ENCODE measurements at places on chromosomes 3 and 15. TPM values are rescaled to one million over a fixed set of nuclear protein-coding genes. Genes with fewer than 3 reads are reported as not detected.

DNA sequence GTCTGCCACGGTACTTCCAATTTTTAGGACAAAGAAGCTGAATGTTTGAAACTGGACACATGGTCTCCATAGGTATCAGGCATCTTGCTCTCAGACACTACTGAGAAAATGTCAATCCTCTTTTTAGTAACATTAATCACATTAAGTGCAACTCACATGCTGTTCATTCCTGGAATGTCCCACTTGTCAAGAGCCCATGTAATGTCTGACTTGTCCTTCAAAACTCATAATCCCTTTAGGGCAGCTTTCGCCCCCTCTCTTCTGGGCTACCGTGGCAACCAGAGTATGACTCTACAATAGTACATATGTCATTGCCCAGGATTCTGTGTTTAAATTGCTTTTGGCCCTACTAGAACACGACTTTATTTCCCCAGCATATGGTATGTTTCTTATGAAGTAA is 12.3 kb downstream of the NUDT16 start:
- H3K4me1 ChIP-seq = no peaks in the 10 kb centered on the region
- no peaks in the 10 kb centered on the region for H3K27me3 ChIP-seq
- no peaks in the 10 kb centered on the region for H3K36me3 ChIP-seq
- DNase-seq = no peak

DNA sequence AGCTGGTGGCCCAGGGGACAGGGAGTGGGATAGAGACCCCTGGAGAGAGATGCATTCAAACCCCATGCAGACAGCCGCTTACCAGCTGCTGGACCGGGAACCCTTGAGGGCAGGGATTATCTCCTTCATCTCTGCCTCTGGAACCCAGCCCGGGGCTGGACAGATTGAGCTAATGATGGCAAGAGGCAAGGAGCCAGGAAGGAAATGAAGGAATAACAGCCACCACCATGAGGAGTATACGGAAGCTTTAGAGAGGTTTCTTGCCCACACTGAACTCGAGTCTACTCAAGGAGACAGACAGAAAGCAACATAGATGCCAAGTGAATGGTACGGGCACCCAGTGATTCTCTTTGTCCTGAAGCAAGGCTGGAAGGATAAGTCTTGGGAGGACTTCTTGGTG is 23.2 kb downstream of the HAPLN3 start:
- H3K4me3 ChIP-seq = no peak overlapping the region
- H3K27me3 ChIP-seq = no peaks in the 10 kb centered on the region
- no peak overlapping the region for H3K27ac ChIP-seq
- DNase-seq = no peak

DNA sequence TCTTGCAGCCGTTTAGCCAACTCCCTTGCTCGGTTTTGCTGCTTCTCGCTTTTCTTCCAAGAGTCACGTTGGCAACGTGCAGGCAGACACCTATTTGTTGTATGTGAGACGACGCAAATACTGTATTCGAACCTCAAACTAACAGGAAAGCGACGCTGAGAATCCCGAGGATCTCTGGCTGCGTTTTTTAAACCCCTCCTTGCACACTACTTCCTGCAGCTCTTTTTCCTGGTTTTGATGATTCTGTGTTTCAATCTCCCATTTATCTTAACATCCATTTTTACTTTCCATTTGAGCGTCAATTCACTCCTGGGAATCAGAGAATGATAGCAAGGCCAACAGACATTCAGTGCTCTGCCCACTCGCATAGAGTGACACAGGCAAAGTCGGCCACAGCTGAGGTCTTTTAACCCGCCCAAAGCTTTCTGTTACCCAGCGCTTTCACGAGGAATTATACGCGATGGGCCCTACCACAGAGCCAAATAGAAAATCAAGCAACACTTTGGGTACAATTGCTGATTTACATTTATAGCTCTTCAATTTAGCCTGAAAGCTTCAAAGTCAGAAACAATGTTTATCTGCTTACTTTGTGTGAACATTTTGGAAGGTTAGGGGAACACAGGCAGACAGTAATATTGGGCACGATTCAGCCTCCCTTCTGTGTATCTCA is 1.6 kb upstream of the ANXA2 start:
- peaks cover 11% of the 10 kb centered on the region for H3K4me1 ChIP-seq
- peak overlapping the region; percentile 5 for H3K4me3 ChIP-seq
- no peaks in the 10 kb centered on the region for H3K36me3 ChIP-seq

DNA sequence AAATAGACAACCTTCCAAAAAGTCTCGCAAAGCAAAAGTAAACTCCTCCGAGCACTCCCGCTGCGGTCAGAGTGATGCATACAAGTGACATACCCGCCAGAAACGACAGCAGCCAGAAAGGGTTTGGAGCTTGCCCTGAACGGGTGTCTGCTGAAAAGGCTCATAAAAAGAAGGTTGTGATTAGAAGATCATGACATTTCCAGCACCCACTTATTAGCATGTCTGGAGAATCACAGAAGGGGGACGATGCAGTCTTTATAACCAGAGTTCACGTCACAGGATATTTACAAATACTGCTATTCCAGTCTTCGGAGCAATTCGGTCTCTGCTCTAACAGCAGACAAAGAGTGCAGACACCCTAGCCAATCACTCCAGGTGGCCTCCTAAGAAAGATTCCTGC is 59.1 kb upstream of the FRMD4B start:
- no peak overlapping the region for H3K4me3 ChIP-seq
- no peaks in the 10 kb centered on the region for H3K36me3 ChIP-seq
- H3K4me1 ChIP-seq = no peaks in the 10 kb centered on the region
- DNase-seq = no peak

DNA sequence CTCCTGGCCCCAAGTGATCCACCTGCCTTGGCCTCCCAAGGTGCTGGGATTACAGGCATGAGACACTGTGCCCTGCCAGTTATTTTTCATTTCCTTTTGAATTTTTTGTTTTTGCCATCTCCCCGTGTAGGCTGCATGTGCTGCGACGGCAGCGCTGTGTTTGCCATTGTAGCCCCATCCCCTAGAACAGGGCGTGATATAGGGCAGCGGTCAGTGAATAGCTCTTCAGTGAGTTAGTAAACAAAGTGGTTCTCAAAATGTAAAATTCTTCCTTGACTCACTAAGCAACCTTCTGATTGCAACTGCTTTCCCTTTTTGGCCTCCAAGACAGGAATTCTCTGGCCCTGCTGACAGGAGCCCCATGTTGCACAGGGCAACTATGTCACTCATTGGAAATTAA is 138.1 kb upstream of the CTDSPL start:
- DNase-seq = no peak
- H3K27ac ChIP-seq = no peak overlapping the region
- no peaks in the 10 kb centered on the region for H3K4me1 ChIP-seq
- H3K36me3 ChIP-seq = no peaks in the 10 kb centered on the region
- H3K27me3 ChIP-seq = no peaks in the 10 kb centered on the region

DNA sequence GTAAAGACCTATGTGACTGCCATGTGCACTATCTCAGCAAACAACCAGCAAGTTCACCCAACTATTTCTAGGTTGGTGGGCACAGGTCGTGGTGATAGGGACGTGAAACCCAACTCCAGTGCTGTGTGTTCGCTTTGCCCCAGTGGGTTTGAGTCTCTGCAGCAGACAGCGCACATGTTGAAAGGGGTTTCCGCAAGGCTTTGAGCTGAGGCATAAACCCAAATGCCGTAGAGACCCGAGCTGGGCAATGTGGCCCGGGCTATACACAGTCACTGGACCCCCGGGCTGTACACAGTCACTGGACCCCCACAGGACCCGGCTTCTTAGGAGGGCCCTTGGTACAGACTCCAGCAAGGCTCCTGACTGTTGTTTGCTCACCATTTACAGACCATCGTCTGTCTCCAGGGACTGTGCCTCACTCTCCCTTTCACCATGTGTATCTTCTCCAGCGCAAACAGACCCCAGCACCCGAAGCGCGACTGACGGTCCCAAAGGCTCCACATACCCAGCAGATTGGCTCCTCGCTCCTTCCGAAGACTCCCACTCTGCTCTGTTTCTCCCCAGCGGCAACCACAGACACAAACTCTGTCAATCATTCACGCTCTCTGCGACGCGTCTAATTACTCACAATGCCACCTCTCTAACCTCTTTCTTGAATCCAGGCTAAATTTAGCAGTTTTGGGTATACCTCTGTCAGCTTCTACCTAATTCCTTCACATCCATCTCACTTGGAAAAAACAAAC is 31.2 kb downstream of the PCSK6 start:
- H3K27ac ChIP-seq = peak overlapping the region; percentile 58
- H3K27me3 ChIP-seq = no peaks in the 10 kb centered on the region
- no peak for DNase-seq
- H3K4me3 ChIP-seq = no peak overlapping the region

GRCh38 chr3:167380004-167380689 is at the start of gene ZBBX:
Gene ZBBX (minus strand): TSS chr3:167380297. CDS start chr3:167372901, 7,396 bp downstream.
- peak; percentile 84 for DNase-seq
- no peaks in the 10 kb centered on the region for H3K4me1 ChIP-seq
- no peak within 1 kb of the TSS for H3K27ac ChIP-seq
- H3K27me3 ChIP-seq = no peaks in the 10 kb centered on the region
- H3K4me3 ChIP-seq = peak within 1 kb of the TSS; percentile 59

DNA sequence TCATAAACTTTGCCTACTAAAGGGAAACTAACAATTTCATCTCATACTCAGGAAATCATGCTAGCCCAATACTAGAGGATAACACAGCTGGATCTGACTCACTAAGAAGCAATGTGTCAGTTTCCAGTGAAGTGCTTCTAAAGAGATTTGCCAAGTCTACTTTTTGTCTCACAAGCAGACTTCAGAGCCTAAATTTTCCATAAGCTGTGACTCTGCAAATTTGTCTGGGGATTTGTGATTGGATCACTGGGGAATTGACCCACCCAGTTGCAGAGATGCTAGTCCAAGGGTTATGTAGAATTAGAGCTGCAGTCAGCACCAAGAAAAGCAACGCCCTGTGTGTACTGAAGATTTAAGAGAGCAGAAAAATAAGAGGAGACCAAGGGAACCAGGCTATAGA is 647.1 kb downstream of the NTRK3 start:
- no peak overlapping the region for H3K27ac ChIP-seq
- H3K4me1 ChIP-seq = no peaks in the 10 kb centered on the region
- no peaks in the 10 kb centered on the region for H3K27me3 ChIP-seq
- no peak overlapping the region for H3K4me3 ChIP-seq
- no peak for DNase-seq

DNA sequence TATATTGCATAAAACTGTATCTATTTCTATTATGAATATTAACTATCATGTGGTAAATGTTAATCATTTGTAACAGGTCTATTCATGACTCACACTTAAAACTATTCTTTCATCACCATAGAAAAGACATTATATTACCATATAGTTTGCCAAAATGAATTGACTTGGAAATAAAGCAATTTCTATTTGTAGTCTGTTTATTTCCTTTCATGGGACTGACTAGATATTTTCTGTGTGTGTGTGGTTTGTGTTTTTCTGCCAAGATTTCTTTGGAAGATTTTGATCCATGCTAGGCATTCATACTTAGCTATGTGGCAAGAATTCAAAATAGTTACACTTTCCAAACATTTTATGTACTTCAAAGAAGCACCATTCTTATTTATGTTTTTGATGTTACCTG is 522.5 kb upstream of the AGTR1 start:
- H3K27ac ChIP-seq = no peak overlapping the region
- H3K4me3 ChIP-seq = no peak overlapping the region
- no peaks in the 10 kb centered on the region for H3K27me3 ChIP-seq
- no peaks in the 10 kb centered on the region for H3K36me3 ChIP-seq
- no peak for DNase-seq

DNA sequence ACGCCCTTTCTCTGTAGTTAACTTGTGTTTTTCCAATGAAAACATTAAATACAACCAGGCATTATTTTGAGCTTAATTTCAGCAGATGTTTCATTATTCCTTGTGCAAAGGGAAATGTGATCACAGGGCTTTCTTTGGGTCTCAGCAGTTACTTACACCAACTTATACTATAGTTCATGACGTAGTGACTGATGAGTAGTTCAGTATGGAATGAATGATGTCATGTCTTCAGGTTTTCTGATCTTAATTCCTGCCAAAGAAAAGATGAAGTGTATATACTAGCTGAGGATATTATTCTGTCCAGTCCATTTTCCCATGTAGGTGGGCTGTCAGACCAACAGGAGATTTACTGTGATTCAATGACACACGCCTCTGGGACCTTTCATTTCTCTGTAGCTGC is 61.3 kb downstream of the MYRIP start:
- H3K27ac ChIP-seq = no peak overlapping the region
- no peaks in the 10 kb centered on the region for H3K4me1 ChIP-seq
- H3K27me3 ChIP-seq = no peaks in the 10 kb centered on the region
- H3K36me3 ChIP-seq = no peaks in the 10 kb centered on the region
- no peak overlapping the region for H3K4me3 ChIP-seq
- DNase-seq = no peak

DNA sequence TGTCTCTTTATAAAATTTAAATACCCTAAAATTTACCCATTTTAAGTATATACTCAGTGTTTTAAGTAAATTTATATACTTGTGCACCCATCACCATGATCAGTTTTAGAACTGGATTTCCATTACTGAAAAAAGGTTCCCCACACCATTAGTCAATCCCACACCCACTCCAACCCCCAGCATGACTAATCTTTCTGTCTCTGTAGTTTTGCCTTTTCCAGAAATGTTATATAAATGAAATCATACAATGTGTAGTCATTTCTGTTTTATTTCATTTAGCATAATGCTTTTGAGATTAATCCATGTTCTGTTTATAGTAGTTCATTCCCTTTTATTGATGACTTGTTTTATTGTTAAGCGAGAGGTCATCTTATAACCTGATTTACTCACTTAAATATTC is 66.1 kb upstream of the LIMD1 start:
- no peak for DNase-seq
- no peaks in the 10 kb centered on the region for H3K27me3 ChIP-seq
- no peak overlapping the region for H3K27ac ChIP-seq
- H3K36me3 ChIP-seq = no peaks in the 10 kb centered on the region

- no peaks in the 10 kb centered on the region for H3K4me1 ChIP-seq
- no peak for DNase-seq
- no peak overlapping the region for H3K27ac ChIP-seq
Observed at GRCh38 chr15:57726411-57726810, 19.9 kb downstream of the POLR2M start.

GRCh38 chr15:66872405-66872804 is 170.4 kb downstream of the SMAD6 start:
- no peaks in the 10 kb centered on the region for H3K4me1 ChIP-seq
- H3K4me3 ChIP-seq = no peak overlapping the region
- no peak for DNase-seq
- H3K27ac ChIP-seq = no peak overlapping the region
- H3K27me3 ChIP-seq = no peaks in the 10 kb centered on the region

- no peaks in the 10 kb centered on the region for H3K4me1 ChIP-seq
- no peaks in the 10 kb centered on the region for H3K36me3 ChIP-seq
- H3K27me3 ChIP-seq = no peaks in the 10 kb centered on the region
Observed at GRCh38 chr3:66138336-66139313, 82.2 kb upstream of the SLC25A26 start.

DNA sequence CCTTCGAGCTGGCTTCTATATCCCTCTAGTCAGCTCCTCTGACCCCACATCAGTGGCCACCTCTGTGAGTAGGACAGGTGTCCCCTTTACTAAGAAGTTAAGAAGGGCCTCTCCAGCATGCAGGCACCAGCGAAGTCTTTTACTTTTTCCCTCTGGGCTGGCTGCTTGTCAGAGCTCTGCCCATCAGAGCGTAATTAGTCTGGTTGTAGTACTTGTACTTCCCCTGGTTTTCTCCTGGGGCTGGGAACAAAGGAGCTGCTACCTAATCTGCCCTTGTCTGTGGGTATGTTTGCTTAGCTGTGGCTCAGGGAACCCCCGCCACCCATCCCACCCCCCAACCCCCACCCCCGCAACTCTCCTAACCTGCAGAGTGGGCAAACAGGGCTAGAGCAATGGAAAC is 27.4 kb upstream of the ALPK3 start:
- no peaks in the 10 kb centered on the region for H3K4me1 ChIP-seq
- H3K27me3 ChIP-seq = no peaks in the 10 kb centered on the region
- H3K27ac ChIP-seq = no peak overlapping the region
- no peak for DNase-seq
- no peak overlapping the region for H3K4me3 ChIP-seq
- H3K36me3 ChIP-seq = no peaks in the 10 kb centered on the region

The ZNF80 gene
- total RNA-seq = not detected

The CCR3 gene
- total RNA-seq = not detected

The GRAMD1C gene
- total RNA-seq = 18.4 TPM

The EBLN2 gene
- 12.0 TPM for total RNA-seq

The ARL6 gene
- 9.2 TPM for total RNA-seq

All from breast epithelium (tissue), 4 donors.